ENCODE measurements at places on chromosomes 12 and 14.

DNA sequence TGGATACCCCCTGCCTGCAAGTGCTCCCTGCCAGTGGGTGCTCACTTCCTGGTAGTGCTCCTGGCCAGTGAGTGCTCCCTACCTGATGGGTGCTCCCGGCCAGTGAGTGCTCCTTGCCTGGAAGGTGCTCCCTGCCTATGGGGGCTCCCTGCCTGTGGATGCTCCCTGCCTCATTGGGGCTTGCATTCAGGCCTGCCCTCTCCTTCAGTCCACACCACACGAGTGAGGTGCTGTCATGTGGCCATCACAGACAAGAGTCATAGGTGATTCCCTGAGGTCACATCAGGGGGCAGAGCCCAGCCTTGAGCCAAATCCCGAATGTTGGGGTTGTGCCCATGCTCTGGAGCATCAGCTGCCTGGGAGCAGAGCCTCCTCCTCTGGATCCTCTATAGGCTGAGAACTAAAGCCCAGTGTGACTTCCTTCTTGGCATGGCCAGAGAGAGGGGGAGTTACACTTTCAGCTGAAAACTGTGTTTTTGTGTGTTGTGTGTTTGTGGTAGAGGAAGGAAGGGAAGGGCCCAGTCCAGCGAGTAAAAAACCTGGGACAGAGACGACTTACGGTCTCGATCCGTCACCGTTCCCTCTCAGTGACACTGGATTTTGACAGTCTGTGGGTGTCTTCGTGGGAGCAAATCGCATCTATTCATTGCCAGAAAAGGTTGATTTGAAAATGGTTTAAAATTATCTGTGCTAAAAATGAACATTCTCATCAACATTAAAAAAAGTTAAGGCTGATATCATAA is 136.0 kb downstream of the ADGRD1 start:
- no peak for DNase-seq

GRCh38 chr12:45612044-45612794 is 117.3 kb upstream of the ARID2 start:
- DNase-seq, result no peak

GRCh38 chr14:64573109-64573508 is 23.3 kb downstream of the PPP1R36 start:
- no peak for DNase-seq

- no peak for DNase-seq
These were observed 4.5 kb upstream of the DNAH10 start for GRCh38 chr12:123757561-123757960.

GRCh38 chr14:63267171-63267570 is 51.6 kb downstream of the GPHB5 start:
- DNase-seq, result no peak

- no peak for DNase-seq
These were observed 108.8 kb upstream of the PCED1B start for GRCh38 chr12:46970636-46971035.

GRCh38 chr12:104964167-104964855 is 6.2 kb upstream of the SLC41A2 start:
- DNase-seq, result no peak

DNA sequence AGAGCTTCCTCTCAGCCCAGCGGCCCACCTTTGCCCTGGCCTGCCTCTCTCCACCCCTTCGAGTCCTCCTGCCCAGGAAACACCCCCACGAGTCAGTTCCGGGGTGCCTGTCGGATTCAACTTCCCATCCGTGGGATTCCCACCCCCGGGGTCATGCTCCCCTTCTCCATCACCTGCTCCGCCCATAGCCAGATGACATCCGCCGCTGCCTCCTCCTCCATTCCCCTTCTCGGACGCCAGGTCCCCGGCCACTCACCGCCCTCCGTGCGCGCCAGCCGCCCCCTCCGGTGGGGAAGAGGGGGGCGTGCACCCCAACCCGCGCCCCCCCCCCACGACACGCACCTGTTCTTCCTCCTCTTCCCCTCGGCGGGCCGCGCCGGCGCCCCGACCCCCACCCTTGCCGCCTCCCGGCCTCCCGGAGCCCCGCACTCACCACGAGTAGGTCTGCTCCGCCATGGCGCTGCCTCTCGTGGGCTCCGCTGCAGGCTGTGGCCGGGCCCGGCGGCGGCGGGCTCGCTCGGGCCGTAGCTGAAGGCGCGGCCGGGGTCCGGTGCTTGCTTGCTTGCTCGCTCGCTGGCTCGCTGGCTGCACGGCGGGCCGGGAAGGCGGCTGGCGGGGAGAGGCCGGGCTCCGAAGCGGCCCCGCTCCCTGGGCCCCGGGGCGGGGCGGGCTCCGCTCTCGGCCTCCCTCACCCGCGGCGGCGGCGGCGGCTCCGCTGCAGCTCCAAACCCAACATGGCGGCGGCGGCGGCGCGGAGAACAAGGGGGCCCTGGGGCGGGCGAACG is 554 bp downstream of the SPPL3 start:
- DNase-seq, result peak; percentile 54

DNA sequence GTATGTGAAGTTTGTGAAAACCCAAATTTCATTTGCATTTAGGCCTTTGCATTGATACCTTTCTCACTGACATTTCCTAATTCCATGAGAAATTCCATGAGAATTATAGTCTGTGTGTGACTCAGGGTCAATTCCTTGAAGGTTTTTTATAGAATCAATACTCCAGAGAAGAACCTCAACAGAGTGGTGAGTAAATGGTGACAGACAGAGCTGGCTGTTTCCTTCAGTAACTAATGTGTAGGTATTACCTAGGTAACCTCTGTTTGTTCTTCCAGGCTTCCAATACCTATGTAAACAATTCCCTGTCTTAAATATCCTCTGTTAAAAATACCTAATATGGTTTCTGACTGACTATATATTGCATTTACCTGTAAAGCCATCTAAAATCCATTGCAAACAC is 117.0 kb downstream of the TTC8 start:
- no peak for DNase-seq

DNA sequence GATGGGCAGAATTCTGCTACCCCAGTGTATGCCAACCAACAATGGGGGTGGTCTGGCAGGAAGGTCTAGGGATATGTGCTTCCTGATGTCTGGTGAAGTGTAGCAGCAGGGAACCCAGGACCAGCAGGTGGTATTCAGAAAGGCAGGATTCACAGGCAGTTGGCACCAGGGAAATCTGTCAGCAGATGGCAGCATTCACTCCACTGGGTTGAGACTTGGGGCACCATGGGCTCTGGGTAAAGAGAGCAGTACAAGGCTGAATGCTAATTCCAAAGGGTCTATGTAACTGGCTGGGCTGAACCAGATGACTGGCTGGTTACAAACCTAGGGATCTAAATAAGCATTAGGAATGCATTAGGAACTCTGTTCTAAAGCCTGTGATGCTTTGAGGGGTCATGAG is 466.9 kb upstream of the STXBP6 start:
- no peak for DNase-seq

GRCh38 chr12:130463275-130463658 is 125.6 kb downstream of the PIWIL1 start:
- DNase-seq, result no peak

- DNase-seq, result no peak
These were observed 107.0 kb upstream of the CRY1 start for GRCh38 chr12:107200394-107200793.

- no peak for DNase-seq
These were observed 669.8 kb upstream of the LRFN5 start for GRCh38 chr14:40936861-40937260.

DNA sequence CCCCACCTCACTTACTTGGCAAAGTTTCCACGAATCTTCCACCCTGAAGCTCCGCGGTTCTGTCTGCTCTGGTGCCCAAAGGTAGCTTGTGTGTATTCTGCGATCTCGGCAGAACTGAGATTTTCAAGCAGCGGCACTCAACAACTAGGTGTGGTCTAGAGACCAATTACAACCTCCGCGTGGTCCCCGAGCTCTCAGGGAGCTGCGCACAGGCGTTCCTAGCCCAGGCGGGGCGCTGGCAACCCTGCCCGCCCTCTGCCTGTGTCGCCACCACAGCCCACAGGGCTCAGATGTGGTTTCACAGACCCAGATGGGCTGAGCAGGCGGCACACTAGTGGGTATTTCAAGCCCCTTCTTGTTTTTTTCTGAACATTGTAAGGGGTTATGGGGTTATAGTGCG is 1.5 kb upstream of the DIABLO start:
- DNase-seq, result no peak

GRCh38 chr12:2944401-2945047 is 14.7 kb upstream of the TEAD4 start:
- DNase-seq, result no peak

DNA sequence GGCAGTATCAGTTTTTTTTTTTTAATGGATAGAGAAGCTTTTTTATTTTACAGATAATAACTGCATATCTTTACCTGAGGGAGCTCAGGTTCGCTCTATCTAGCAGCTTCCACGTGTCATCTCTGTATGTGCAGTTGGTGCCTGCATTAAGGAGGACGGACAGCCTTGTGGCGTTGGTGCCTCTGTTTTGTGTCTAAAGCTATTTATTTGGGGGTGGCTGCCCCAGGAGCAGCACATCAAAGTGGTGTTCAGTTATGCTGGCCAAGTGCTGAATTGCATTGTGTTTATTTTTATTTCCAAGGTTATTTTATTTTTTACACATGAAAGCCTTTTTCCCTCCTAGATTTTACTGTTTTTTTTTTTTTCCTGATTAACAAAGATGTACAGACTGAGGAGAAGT is 59.7 kb downstream of the RASSF3 start:
- DNase-seq, result no peak

DNA sequence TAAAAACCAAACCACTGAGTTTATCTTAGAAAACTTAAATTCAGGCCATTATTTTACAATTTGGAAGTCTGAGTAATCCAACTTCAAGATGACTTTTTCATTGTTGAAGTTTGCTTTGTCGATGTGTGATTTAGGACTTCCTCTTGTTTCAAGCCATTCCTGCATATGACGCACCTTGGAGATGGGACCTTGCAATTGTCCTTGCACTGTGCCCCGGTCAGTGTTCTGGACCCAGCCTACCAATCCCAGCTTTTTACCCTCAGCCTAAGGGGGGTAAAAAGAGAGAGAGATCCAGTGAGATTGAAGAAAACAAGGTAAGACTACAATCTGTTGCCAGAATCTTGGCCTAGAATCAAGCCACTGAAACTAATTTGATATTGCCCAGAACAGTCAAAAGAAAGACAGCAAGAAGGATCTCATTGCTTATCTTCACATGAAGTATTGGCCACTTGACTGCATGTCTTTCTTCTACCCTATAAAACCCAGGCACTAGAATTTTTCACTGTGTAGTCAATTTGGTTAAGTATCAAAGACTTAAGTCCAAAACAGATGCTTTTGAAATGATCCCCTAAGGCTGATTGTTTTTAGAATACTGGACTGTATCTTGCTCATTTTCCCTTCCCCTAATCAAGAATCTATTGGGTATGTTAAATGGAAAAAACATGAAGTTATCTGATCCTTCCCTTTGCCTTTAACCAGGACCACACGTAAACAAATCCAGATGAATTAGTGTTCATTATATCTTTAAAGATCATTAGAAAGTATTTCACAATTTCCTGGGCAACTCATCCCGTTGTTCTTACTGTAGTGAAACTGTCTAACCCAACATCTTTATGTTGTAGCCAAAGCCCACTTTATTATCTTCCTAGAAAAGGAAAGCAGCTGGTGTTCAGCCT is 2.4 kb upstream of the MLH3 start:
- DNase-seq, result no peak

DNA sequence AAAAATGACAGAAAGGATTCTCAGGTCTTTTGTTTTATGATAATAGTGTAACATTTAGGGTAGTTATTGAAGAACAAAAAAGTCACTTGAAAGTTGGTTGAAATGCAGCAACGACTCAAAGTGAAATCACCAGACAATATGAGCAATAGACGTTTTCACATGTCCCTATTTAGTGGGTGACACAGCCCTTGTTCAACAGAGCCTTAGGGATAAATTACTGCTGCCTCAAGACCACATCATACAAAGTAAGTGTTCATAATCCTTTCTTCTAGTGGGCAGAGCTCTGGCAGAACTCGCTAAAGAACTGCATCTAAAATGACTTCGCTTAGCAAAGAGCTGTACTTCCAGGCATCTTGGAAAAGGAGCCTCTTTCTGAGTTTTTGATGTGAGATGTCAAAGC is 128.5 kb upstream of the LMNTD1 start:
- no peak for DNase-seq

DNA sequence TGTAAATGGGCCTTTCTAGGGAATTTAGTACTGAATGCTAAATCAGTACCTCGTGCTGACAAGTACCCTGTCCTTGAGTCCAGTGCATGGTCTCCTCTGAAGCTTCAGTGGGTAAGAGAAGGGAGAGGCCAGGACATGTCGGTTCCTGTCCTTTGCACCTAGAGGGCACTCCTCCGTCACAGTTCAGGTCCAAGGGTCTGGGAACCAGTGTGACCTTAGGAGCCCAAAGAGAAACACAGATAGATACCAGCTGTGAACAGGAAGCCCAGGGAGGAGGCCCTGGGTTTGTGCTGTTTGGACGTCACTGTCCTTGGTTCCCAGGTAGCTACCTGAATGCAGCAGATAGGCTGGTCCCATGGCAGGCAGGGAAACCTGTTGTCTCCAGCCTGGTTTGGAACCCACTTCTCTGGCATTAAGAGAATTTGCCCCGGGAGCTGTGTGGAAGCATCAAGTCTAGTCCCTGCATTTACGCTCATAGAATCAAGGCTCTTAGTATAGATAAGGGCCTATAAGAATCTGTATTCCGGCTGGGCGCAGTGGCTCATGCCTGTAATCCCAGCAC is 3.9 kb upstream of the FGF23 start:
- no peak for DNase-seq

- no peak for DNase-seq
These were observed 264.0 kb downstream of the EGLN3 start for GRCh38 chr14:33686856-33687255.

GRCh38 chr14:103738166-103738565 is 22.6 kb downstream of the ZFYVE21 start:
- no peak for DNase-seq

- no peak for DNase-seq
These were observed 92.7 kb downstream of the ACACB start for GRCh38 chr12:109209082-109209481.
